ENCODE measurements at places on chromosomes 6 and 20.

- no peak for DNase-seq
These were observed 58.8 kb downstream of the FKBP5 start for GRCh38 chr6:35629876-35630378.

GRCh38 chr6:147577488-147577887 lies 69.0 kb downstream of the SAMD5 start:
- DNase-seq: no peak

GRCh38 chr6:169252505-169253189 lies 999 bp downstream of the THBS2 start:
- no peak for DNase-seq

- no peak for DNase-seq
These were observed 61.6 kb downstream of the PREX1 start for GRCh38 chr20:48766205-48766604.

DNA sequence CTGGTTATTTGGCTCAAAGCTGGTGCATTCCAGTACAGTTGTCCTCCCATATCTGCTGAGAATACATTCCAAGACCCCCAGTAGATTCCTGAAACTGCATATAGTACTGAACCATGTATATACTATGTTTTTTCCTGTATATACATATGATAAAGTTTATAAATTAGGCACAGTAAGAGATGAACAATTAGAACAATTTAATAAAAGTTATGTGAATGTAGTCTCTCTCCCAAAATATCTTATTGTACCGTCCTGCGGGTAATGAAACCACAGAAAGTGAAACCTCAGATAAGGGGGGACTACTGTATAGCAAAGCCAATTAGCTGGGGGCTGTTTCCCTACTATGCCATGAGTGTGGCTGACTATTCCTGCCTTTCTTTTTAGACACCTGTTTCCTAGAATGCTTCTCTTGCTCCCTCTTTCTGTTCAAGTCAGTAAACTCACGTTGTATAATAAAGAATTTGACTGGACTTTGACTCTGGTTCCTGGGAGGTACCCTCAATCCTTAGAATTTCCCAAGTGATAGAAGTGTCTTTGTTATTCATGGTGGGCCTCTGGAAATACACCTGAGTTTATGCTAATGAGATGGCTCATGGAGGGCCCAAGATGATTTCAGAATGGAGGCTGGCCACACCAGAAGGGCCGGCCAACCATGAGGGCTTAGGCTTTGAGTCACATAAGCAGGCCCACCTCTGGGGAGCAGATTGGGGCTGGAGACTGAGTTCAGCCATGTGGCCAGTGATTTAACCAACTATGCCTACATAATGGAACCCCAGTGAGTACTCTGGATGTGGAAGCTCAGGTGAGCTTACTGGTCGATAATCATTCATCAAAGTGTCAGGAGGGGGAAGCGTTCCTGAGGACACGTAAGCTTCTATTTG lies 689 bp upstream of the BLOC1S5 start:
- DNase-seq: no peak

DNA sequence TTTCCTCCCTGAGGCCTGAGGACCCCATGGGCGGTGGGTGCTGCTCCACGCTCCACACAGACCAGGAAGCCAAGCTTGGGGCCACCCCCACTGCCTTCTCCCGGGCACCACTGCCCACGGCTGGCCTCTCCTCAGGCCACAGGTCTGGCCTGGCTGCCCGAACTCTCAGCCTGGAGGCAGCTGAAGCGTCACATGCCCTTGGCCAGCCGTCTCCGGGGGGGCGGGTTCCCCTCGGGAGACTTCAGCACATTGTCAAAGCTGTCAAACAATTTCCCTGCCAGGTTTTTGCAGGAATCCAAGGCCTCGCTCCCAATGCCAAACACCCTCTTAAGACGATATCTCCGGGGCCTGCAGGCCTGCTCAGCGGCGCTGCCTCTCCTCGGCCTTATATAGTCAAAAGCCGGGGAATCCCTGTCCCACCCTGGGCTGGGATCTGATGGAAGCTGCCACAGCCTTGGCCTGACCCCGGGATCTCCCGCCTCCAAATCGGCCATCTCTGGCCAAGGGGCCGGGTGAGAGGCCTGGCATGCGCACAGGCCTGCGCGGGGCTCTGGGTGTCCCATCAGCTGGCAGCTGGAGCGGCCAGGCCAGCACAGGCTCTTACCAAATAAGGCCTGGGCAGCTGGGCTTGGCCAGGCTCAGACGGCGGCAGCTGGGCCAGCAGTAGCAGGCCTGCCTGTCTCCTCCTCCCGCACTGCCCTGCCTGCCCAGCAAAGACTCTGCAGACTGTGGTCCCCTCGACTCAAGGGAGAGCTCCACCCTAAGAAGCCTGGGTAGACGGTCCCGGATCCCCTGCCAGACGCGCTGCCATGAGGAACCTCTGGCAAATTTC lies 49.7 kb downstream of the RBM38 start:
- DNase-seq: no peak
